Stimulated activated CD4-positive, alpha-beta T cell treated with anti-CD3 and anti-CD28 coated beads, Interleukin-12 subunit alpha, Interleukin-12 subunit beta, amount 100 ng/mL, for 4 hours (primary cell): ENCODE measurements at places on chromosomes 5 and 9.

GRCh38 chr9:130870491-130871381 lies 25.9 kb downstream of the QRFP start:
- no peak for DNase-seq

DNA sequence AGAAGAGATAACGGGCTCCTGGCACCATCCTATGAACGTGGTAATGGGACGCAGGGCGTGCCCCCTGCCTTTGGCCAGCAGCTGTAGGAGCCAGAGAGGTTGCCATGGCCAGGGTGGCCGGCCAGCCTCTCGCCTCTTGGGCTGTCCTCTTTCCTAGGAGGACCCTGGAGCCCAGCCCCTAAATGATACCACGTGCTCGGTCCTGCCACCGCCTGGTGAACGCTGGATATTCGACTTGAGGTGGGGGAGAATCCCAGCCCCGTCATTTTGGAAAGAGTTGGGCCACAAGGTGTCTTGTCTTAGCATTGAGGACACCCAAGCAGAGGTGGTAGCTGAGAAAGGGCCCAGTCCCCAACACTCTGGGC lies 391 bp upstream of the NRG2 start:
- DNase-seq, result peak; percentile 4

GRCh38 chr5:28014779-28015178 lies 976.4 kb upstream of the CDH9 start:
- DNase-seq, result no peak

DNA sequence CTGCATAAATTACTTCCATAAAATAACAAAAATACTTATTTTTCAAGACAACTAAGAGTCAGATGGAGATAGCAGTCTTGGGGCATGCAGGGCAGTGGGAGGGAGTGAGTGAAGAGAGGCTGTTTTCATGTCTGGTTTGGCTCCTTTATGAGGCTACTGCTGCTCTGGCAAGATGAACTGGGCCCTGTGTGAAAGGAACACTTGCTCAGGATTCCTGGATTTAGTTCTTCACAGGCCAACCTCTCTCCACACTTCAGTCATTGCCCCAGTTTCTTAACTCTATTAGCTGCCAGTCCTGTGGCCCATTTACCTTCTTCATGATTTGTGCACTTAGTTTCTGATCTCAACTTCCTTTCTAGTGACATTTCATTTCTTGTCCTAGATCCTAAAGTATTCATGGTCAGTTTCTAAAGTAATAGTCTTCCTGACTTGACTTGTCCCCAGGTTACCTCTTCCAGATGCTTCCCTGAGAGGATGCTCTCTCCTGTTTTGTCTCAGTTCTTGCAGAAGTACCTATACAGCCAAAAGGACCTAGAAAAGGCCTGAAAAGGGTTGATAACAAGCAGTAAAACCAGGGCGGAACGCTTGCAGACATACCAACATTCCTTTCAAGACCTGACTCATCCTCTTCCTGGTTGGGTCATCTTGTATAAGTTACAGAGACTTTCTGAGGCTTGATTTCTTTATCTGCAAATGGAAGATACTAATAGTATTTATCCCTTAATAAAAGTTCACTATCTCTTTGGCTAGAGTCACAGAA lies 77.0 kb upstream of the ZFAND5 start:
- no peak for DNase-seq

- DNase-seq, result no peak
Observed at GRCh38 chr5:114412510-114413171, 50.8 kb downstream of the KCNN2 start.

DNA sequence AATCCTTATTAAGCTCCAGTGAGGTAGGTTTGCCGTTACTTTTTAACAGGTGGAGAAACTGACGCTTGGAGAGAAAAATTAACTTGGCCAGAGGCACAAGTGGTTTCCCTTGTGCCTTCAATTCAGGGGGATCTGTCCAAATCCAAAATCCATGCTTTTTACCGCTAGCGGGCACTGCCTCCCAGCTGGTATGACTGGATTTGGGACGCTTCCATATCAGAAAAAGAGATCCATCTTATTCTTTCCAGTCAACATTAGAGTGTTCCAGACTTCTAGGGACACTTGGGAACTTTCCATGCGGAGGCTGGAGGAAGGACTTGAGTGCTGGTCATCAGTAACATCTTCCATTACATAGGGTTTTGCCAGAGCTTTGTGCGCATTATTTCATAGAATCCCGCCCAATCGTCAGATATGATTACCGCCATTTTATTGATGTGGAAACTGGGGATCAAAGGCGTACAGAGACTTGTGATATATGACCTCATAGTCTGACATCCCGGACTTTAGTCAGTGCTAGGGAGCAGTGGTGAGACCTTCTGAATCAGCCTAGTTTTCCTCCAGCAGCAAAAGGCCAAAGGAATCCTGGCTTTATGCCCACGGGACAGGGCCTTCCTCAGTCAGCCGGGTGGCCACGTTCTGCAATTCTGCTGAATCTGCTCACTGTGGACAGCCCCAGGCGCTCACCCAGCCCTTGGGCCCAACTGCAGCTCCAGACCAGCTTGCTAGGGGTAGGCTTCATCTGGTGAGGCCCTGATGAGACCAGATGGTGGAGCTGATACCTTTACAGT lies 1.1 kb upstream of the GNPDA1 start:
- DNase-seq, result no peak

- DNase-seq, result no peak
Observed at GRCh38 chr5:82396871-82397514, 118.8 kb upstream of the RPS23 start.

DNA sequence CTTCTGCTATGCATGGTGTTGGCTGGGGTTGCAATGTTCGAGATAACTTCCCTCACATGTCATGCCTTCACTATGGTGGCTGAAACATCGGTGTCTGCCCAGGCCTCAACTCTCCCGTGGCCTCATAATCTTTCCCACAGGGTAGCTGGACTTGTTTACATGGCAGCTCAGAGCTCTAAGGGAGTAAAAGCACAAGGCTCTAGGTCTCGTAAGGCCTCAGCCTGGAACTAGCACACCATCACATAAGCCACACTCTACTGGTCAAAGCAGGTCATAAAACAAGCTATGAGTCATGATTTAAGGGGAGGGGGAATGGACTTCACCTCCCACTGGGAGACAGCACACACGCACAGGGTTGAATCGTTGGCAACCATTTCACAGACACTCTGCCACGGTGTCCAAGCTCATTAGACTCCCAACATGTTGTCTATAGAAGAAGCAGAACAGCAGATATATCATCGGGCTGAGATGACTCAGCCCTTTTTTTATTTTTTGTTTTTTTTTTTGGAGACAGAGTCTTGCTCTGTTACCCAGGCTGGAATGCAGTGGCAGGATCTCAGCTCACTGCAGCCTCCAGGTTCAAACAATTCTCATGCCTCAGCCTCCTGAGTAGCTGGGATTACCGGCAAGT lies 66.8 kb upstream of the IL17B start:
- DNase-seq, result no peak

GRCh38 chr9:89109666-89110065 lies 69.0 kb downstream of the SHC3 start:
- DNase-seq, result no peak

- no peak for DNase-seq
Observed at GRCh38 chr9:100082782-100083181, 16.0 kb downstream of the ERP44 start.

- no peak for DNase-seq
Observed at GRCh38 chr5:175848676-175849075, 22.7 kb upstream of the CPLX2 start.

DNA sequence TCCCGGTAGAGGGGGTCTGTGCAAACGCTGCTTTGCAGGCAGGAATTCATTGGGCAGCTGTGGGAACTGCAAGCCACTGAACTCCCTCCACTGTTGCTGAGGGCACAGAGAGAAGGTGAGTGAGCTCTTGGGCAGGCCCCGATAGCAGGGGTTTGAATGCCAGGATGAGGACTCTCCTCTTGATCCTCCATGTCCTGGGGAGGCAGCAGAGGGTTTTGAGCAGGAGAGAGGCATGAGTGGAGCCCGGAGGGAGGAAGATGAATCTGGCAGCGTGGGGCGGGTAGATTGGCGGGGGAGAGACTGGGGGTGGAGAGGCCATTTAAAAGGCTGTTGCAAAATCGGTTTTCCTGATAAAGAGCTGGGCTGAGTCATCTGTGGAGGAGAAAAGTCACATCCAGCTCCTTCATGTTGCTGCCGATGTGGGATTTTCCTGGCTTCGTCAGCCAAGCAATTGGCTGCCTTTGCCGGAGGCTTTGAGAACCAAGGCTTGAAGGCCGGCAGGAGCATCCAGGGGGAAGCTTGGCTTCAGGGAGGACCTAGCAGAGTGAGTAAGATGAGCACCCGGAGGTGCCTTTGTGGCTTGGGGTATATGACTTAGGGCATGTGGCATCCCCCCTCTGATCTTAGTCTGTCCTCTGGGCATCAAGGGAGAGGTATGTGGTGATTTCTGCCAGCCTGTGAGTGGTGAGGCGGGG lies at the start of gene SYNPO:
Gene SYNPO, plus strand, starts transcription at position 350 of the 695 bp plus-strand sequence. CDS start 7,616 bp downstream, outside the sequence.
- DNase-seq, result no peak

DNA sequence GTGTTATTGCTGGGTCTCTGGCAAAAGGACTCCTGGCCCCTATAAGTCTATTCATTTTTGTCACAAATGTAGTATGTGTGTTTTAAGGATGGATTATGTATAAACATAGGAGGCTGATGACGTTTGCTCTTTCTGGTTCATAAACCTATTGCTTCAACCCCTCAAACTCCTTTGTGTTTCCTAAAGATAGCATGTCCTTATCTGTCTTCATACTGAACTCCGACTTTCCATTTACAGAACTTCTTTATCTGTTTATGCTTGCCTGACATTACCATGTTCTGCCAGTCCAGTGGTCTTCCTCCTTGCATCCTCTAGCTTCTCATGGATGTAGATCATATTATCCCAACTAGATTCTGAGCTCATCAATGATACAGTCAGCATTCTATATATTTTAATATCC lies 46.1 kb downstream of the ARHGEF28 start:
- no peak for DNase-seq

DNA sequence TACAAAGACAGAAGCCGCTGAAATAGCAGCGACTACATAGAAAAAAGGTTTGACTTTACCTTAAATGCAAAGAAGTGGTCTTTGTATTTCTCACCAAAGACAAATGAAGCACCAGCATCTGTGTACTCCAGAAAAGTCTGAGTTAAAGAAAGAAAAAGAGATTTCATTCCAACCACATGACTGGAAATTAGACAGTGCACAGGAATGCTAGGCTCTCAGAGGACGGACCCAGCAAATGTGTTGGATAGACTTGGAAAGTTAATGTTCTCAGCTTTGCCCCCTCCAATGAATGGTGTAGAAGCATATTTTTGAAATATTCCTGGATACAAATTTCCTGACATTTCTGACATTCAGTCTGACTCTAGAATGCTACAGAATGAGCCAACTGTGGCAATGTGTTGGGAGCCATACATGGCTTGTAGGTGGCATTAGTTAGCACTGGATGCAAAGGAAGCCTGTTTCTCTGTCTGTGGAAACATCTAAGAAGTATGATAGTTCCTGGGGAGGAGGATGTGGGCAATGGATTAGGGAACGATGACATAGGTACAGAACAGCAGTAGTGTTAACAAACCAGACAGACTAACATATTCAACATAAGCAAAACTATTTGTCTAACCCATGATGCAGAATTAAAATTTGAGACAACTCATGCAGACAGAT lies 43.3 kb downstream of the SLC28A3 start:
- DNase-seq, result no peak

GRCh38 chr5:178306430-178307225 lies 74.0 kb upstream of the PHYKPL start:
- no peak for DNase-seq

DNA sequence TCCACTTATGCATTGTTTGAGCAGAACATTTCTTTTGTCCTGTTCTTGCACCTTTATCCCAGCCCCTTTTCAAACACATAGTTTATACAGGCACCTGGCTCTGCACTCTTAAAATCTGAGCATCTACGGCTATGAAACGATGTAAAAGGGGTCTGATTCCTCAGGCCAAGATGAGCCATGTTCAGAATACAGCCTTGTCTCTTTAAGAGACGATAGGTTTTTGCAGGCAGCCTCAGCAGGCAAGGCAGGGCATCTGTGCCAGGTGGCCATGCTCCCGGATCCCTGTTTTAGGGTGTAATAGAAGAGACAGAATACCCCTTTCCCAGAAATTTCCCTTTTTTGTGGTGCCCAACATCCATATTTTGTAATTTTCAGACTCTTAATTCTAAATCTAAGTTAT lies 89.1 kb upstream of the NFIB start:
- no peak for DNase-seq

DNA sequence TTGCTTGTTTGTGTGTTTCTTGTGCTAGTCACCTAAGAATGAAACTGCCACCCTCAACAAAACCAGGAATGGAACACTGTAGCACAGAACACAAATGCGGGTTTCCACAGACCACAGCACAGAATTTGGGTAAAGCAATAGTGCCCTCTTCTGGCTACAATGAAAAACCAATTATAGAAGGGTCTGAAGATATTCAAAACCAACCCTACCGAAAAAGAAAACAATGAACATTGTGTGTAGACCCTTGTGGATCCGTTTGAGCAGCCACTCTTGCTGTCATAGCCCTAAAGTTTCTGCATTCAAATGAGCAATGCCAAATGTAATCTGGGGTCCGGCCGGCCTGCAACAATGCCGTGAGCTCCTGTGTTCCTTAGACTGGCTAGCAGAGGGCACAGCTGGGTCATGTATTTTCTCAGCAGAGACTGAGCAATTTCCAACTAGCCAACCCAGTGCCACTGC lies 8.3 kb upstream of the ENC1 start:
- DNase-seq, result no peak

DNA sequence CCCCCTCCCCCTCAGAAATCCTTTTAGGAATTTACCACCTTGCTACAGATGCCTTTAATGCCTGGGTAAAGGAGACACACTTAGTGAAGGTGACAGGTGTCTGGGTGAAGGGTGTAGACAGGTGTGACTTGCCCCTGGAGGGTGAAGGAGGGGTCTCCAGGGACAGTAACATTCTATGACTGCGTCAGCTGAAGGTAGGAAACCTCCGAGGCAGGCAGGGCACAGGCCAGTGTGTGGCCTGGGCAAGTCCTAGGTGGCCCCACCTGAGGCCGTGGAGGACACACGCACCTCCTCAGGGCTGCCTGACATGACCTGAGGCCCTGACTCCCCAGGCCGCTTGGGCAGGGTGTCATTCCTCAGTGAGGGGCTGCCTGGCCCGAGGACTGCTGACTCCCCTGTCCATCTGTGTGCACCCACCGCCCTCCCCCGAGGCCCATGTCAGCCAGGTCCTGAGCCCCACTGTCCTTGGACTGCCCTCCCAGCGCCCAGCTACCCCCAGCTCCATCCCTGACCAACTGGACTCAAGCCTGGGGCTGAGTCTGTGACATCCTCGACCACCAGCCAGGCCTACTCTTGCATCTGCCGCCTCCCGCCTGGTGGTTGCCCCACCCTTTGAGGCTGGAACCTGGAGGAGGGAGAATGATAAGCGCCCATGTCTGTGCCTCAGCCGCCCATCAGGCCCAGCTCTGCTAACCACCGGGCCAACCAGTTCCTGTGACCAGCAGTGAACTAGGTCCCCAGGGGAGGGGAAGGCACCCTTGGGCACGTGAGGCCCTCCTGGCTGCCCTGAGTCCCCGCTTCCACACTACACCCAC lies 18.4 kb downstream of the CARD19 start:
- no peak for DNase-seq

GRCh38 chr5:6737043-6737941 lies 24.1 kb downstream of the TENT4A start:
- DNase-seq, result no peak

GRCh38 chr9:37540634-37541033 lies 35.5 kb downstream of the FBXO10 start:
- no peak for DNase-seq
